Neural crest cell (in vitro differentiated cells): ENCODE measurements at places on chromosomes 11 and 22. TPM values are rescaled to one million over a fixed set of nuclear protein-coding genes. Genes with fewer than 3 reads are reported as not detected.

DNA sequence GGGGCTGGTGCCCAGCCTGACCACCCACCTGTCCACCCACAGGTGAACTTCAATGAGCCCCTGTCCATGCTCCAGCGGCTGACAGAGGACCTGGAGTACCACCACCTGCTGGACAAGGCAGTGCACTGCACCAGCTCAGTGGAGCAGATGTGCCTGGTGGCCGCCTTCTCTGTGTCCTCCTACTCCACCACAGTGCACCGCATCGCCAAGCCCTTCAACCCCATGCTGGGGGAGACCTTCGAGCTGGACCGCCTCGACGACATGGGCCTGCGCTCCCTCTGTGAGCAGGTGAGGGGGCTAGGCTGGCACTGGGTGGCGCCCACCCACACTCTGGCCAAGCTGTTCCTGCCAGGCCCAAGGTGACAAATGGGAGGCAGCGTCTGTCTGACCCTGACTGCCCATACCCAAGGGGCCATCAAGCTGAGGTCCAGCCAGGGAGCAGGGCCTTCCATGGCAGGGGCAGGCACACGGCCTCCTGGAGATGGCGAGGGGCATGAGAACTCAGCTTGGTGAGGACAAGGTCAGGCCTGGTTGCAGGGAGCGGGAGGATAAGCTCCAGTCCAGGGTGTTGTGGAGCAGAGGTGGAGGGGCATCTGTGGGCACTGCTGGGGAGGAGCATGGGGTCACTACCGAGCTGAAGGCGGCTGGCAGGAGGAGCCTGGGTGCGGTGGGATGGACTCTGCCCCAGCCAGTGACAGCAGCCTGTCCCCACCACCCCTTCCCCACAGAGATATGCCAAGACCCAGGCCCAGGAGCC, 77.7 kb downstream of the MORC2 start:
- DNase-seq: peak; percentile 36

DNA sequence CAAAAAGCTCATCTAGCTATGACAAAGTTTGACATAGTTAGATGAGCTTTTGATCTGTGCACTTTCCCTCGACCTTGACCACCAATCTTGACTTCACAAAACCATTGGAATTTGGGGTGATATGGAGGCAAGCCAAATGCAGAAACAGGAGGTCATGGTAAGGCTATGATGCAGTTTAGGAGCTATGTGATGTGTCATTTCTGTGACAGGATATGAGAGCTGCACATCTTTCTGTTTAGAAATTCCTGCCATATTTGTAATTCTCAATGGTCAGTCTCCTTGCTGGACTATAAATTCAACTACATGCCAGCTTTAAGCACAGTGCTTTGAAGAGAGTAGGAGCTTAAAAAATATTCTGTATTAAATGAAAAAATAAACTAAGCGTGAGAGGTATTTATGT, 12.9 kb downstream of the OR51B6 start:
- DNase-seq: no peak

DNA sequence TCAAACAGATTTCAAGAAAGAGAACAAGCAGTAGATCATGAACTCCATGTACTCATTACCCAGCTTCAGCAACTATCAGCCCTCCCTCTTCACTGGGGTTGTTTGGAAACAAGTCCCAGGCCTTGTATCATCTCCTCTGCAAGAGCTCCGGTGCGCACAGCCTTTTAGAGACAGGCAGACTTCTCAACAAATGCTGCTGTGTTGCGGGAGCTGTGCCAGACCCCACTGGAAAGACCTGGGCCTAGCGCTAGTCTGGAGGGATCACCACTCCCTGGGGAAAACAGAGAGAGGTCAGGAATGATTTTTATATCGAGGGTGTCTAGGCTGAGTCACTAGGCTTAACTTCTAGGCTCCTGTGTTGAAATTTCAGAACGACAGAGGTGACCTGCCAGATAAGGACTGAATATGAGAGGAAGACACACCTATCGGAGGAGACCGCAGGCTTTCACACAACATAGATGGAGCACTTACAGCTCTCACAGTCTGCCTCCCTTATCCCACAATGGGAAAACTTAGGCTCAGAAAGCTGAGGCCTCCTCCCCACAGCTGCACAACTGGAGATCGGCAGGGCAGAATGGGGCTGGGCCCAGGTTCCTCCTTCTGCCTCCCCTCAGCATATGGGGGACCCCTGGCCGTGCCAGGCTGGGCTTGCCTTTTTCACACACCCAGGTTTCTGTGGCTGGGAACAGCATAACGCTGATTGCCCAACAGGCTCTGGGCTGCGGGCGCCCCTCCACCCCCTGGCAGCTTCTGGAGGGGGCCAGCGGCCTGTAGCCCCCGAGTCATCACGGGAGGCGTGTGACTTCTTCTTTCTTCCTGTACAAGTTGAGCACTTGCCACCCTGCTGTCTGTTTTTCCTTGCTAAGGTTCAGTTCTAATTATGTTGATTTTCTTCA, 86.0 kb downstream of the PKNOX2 start:
- DNase-seq: no peak

DNA sequence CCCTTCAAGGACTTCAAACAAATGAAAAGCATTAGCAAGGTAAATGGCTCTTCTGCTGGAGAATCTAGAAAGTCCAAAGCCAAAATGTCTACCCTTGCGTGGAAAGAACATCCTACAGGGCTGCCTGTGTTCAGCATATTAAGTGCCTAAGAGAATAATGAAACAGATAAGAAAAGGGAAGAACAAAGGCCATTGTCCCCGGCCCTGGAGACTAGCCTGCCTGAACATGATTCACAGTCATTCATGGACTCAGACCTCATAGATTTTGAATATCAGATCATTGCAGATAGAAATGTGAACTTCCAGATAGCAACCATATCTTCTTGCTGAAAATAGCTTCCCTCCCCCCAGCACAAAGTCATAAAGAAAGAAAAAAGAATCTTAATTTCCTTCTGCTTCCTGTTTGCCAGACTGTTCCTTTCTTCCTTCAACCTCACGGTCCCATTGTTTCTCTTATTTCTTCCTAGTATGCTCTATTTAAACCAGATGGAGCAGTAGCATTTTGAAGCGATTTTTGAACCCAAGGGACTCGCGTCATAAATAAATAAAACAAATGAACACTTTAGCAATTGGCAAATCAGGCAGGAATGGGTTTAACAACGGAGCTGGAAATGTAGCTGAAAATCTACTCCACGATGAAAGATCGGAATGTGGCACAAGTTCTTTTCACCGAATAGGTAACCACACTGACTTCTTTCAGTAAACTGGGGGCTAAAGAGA, 408.2 kb upstream of the CCDC90B start:
- no peak for DNase-seq

- no peak for DNase-seq
Measured at GRCh38 chr11:1481861-1482441, 4.6 kb downstream of the MOB2 start.

- DNase-seq: no peak
Measured at GRCh38 chr11:122633219-122633829, 22.2 kb upstream of the UBASH3B start.

C11orf97 gene
- not detected in 2 replicates for total RNA-seq

IGLL1 gene
- total RNA-seq: not detected in 2 replicates

TMEM41B gene
- 33.4 and 36.9 TPM in 2 replicates for total RNA-seq
